ENCODE measurements at places on chromosomes 6 and 20.

GRCh38 chr6:153031335-153031955 is 28.9 kb upstream of the MTRF1L start:
- DNase-seq, result no peak

DNA sequence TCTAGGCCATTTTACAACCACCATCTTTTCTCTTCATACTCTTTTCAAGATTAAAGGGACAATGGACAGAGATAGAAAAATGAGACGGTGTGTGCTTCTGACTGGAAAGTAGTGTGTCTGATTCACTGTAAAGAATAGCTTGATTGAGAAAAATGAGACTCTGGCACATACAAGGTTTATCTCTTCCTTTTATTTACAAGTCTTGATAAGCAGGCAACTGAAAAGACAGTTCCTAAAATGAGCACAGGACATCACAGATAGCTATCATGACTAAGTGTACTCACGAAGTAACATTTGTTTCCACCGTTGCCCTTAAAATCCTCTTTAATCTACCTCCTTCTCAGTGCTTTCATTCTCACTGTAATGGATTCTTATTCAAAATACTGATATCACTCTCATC is 383.0 kb downstream of the TBC1D32 start:
- no peak for DNase-seq

DNA sequence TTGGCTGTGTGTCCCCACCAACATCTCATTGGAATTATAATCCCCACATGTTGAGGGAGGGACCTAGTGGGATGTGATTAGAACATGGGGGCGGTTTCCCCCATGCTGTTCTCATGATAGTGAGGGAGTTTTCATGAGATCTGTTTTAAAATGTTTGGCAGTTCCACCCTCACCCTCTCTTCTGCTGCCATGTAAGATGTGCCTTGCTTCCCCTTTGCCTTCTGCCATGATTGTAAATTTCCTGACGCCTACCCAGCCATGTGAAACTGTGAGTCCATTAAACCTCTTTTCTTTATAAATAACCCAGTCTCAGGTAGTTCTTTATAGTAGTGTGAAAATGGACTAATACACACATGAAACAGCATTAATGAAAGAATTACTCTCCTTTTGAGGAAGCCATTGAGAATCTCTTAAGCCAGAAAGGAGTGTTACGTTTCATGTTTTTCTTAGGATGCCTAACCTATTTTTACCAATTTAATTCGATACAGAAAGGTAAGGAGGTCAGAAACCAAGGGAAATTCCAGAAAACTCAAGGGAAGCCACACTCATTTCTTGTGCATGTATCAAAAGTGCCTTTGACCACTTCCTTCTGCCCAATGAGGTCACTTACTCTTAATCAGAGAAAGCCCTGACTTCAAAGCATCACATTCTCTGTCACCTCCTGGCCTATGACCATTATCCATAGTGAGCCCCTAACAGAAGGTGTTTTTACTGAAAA is 24.7 kb upstream of the HINT3 start:
- DNase-seq, result no peak

DNA sequence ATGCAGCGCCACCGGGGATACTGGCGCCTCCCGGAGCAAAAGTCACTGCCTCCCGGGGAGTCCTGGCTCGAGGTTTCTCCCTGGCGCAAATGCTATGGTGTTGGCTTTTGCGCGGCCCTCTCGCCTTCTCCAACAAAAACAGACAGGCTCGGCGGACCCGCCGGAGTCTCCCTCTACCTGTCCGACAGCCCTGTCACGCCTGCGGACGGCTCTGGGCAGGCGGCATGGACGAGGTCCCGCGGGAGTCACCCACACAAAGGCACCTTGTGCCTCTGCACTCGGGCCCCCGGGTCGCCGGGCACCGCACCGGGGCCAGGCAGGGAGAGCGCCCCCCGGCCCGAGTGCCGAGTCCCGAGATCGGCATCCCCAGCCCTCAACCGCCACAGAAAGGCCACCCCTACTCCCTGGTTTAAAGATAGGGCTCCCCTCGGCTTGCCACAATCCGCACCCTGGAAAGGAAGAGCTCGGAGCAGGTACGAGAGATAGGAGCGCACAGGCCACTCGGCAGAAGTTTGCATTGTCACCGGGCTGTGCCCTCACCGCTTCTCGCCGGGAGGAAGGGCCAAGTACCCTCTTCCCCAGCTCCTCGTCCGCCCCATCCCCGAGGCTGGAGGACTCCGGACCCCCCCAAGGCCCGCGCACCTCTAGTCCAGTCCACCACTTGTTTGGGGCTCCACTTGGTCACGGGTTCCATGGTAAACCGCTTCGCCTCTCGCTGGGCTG is 903 bp downstream of the CNKSR3 start:
- no peak for DNase-seq

- no peak for DNase-seq
Measured at GRCh38 chr6:98463038-98464000, 371.1 kb upstream of the POU3F2 start.

DNA sequence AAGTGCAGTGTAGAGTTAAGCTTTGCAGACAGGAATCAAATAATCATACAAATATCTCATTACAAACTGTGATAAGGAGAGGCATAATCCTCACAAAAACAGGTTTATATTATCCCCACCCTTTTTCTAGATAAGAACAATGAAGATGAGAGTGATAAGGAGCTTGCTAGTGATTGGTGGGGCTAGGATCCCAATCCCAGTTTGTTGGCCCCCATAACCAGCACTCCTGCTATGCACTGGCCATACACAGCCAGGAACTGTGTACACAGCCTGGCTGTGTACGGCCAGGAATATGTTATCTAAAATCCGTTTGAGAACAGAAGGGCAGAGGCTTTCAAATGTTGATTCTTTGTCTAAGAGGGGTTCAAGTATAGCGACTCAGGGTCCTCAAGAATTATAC is 180.6 kb downstream of the EYA2 start:
- no peak for DNase-seq

DNA sequence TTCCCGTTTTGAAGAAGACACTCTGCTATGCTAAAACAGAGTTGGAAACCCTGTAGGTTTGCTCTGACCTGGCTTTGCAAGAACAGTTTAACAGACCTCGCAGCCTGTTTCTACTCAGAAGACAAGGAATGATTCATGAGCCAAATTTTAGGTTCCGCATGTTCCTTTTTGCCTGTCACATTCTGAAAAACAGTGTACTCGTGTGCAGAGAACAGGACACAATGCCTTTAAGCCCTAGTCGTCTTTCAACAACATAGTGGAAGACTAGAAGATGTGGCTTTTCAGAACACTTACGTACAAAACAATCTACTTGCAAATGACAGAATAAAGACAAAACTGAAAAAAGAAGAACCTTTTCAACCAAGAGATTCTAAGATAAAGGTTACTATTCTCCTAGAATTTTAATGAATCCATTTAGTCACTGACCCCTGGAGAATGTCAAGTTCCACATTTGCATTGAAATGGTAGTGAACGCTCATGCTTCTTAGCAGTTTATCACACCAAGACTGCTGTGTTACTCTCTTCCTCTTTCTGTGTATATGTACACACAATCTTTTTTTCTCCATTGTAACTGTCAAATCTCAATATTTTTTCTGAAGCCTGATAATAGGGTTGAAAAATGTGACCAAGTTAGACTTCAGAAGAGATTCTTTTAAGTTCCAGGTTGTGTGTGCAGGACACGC is 220.7 kb upstream of the NRSN1 start:
- no peak for DNase-seq

GRCh38 chr6:26372308-26373144 is 7.5 kb downstream of the BTN3A2 start:
- no peak for DNase-seq
